ENCODE measurements at places on chromosomes 4 and X.
A peak's percentile ranks its signal among the peaks of the same experiment; 100 is the strongest.

- DNase-seq = no peak
Measured at GRCh38 chrX:12013211-12013618, 125.1 kb upstream of the FRMPD4 start.

GRCh38 chr4:140048419-140048995 lies 105.5 kb downstream of the MAML3 start:
- no peak for DNase-seq

DNA sequence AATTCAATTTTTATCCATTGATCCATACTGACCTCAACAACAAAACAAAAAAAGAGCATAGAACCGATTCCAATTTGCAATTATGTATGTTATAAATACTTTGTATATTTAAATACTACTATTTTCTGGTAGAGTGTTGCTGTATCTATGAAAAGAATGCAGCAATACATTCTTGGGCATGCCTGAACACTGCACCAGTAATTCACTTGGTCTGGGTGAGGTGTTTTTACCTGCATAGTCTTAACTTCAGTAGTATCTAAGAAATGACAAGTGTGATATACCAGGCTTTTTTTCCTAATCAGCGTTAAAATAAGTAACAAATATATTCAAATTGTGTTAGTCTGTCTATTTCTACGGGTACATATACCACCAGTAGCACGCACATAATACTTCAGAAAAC lies 120.2 kb downstream of the KLHL13 start:
- DNase-seq = no peak

- DNase-seq = no peak
Measured at GRCh38 chrX:50430917-50431575, 39.6 kb downstream of the DGKK start.

- no peak for DNase-seq
Measured at GRCh38 chr4:152938237-152938947, 2.3 kb downstream of the FHDC1 start.

DNA sequence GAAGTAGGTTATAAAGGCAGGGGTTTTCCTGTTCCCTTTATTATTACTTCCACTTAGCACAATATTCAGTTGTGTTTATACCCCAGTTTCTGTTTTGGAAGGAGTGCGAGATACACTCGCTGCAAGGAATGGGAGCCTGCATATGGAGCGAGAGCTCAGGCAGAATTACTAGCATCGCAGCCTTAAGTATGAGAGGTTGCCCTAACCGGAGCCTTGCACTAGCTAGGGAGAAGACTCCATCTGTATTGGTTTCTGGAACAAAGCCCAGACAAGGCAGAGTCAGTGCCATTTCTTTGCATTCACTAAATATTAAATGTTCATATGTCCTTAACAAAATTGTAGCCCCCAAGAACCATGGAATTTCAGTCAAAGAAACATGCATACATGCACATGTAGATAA lies 6.2 kb upstream of the DCTD start:
- DNase-seq = no peak

GRCh38 chr4:1726146-1726934 lies 5.0 kb downstream of the TACC3 start:
- peak; percentile 93 for DNase-seq

GRCh38 chrX:68536429-68536828 lies 37.6 kb downstream of the YIPF6 start:
- no peak for DNase-seq

DNA sequence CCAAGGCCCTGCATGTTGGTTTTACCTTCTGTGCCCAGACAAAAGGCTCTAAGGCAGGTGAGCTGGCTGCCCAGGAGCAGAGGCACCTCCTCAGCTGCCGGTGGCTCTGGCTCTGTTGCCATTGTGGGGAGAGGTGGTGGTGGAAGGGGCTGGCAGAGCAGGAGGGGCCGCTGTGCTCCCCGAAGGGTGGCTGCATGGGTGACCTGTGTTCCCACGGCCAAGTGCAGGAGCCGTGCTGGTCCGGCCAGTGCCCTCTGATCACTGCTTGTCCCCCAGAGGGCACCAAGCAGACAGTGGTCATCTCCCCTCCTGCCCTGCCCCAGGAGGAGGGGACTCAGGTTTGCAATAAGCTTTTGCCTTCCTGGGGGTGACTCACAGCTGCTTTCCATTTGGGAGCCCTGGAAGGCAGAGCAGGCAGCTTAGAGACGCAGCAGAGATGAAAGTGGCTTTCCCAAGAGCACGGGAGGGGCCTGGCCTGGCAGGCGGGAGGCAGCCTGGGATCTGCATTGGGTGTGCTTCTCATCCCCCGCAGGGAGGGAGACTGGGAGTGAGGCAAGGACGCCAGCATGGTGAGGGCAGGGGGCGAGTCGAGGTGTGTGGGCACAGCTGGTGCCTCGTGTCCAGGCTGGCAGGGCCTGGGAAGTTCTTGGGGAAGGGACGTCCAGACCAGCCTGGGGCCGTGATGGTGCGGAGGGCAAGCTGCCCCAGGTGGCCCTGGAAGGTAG lies 28.7 kb downstream of the DOK7 start:
- DNase-seq = no peak

DNA sequence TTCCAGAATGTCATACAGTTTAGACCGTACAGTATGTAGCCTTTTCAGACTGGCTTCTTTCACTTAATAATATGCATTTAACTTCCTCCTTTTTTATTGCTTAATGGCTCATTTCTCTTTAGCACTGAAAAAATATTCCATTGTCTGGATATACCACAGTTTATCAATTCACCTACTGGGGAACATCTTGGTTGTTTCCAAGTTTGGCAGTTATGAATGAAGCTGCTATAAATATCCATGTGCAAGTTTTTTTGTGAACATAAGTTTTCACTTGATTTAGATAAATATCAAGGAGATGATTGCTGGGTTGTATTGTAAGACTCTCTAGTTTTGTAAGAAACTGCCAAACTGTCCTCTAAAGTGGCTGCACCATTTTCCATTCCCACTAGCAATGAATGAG lies 375.5 kb downstream of the PCDH18 start:
- no peak for DNase-seq

- no peak for DNase-seq
Measured at GRCh38 chr4:120809518-120809917, 113.0 kb downstream of the PRDM5 start.

DNA sequence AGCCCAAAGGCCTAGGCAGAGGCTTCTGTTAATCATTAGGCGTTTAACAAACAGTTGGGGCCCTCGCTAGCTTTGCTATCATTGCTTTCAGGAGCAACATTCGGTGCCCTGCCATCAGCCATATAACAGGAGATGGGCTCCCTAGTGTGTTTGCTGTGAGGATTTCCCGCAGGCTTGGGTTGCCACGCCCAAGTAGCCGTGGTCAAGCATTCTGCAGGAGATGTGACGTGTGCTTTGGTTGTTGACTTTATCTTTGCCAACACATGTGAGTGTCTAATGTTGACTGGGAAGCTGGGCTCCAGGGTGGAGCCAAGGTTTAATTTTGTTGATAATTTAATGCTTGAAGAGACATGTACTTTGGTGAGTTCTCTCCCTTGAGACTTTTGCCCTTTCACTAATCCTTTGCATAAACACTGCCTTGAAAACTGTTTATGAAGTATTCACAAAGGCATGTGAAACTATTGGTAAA lies 184.6 kb upstream of the KIT start:
- no peak for DNase-seq

DNA sequence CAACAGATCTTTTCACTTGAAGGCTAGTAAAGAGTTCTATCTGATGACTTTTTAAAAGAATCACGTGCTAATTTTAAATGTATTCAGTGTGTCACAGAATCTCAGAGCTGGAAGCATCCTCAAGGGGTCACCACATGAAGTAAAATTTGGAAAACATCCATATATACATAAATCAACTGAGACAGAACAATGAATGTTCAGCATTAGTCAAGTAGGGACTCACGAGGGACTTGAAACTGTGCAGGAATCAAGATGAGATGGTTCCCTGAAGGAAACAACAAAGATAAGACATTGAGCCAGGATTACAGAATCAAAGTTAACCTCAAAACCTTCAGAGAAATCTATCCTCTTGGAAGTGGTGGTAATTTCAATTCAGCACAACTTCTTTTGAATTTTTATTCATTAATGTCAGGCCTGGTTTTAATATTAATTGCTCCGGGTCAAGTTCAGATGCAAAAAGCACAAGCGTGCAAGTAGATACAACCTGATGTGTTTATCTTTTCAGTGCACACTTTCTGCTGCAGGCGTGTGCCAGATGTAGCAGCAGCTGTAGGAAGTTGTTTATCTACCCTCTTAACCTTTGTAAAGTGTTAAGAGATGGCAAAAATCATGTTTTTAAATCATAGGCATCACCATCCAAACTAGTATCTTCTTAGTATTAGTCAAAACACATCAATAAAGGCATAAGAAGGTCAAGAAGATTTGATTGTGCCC lies 87.7 kb upstream of the SRD5A3 start:
- DNase-seq = no peak

- no peak for DNase-seq
Measured at GRCh38 chrX:10102046-10102704, 54.6 kb upstream of the CLCN4 start.

GRCh38 chr4:11537846-11538245 lies 109.2 kb upstream of the HS3ST1 start:
- no peak for DNase-seq

- DNase-seq = no peak
Measured at GRCh38 chrX:18291006-18291545, 63.4 kb downstream of the SCML2 start.

DNA sequence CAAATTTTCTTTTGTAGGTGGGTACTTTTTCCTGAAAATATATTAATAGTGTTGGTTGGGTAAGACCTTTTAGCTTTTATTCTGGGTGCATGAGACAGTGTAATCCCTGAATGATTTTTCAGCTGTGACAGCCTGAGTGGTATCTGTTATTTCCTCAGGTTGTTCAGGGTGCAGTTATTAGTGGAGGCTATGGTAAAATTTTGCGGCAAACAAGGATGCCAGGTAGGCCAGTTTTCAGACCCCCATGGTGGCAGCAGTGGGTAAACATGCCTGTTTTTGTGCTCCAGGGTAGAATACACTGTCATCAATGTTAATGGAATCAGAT lies 47.9 kb upstream of the GRID2 start:
- no peak for DNase-seq

GRCh38 chr4:48954314-48954713 lies 31.8 kb upstream of the CWH43 start:
- DNase-seq = no peak

DNA sequence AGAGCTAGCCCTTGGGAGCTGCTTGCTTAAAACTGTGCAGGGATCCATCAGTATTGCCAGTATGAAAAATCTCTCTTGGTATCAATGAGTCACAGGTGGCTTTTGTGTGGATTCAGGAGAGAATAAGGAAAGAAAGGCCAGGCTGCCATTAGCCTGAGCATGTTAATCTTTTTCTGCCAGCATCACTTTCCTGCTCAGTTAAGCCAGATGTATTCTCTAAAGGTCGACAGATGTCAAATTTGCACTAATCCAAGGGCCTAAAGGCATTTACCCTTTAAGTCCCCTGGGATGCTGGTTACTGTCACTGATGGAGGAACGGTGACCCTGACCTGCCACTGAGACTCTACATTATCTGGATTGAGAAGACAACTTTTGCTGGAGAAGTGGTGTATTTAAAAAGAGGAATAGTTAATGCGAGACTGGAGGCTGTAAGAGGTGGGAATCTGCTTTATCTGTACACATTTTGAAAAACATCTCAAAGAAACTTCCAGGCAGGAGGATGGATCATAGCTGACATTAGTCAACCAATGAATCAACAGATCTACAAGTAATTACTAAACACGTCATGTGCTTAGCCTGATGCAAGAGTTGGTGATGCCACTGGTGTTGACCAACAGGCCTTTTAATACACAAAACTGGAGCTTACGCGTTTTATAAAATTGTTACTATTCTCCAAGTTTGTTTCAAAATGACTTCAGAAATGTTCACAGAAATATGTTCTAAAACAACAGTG lies 241.4 kb upstream of the ANXA3 start:
- DNase-seq = no peak

DNA sequence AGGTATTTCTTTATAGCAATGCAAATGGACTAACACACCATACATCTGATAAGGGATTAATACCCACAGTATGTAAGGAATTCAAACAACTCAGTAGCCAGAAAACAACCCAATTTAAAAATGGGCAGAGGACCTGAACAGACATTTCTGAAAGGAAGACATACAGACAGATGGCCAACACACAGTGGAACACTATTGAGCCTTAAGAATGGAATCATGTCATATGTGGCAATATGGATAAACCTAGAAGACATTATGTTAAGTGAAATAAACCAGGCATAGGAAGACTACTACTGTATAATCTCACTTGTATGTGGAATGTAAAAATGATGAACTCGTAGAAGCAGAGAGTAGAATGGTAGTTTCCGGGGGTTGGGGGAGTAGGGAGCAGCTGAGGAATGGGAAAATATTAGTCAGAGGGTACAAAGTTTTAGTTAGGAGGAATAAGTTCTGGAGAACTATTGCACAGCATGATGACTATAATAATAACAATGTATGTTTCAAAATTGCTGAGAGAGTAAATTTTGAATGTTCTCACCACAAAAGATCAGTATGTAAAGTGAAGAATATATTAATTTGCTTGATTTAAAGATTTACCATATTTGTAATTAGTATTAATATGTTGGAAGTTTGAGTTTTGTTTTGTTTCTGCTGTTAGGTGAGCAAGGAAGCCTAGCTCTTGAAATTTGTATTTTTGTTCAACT lies 25.2 kb downstream of the WDR44 start:
- no peak for DNase-seq

DNA sequence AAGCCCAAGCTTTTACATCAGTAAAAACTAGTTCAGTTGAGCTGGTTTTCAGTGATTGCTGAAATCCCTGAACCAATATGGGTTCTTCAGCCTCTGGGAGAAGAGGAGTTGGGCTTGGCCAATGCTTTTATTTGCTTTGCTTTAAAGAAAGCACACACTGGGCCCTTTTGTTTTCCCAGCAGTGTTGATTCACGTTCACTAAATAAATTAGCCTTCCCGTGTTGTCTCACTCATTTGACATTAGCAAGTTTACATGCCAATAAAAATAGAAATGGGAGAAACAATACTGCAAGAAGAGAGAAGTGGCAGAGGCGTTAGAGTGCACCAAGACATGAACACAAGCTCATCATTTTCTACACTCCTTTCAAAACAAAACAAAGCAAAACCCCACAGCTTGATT lies 136.2 kb downstream of the SHROOM3 start:
- no peak for DNase-seq

- no peak for DNase-seq
Measured at GRCh38 chr4:31351695-31352094, 631.5 kb downstream of the PCDH7 start.

DNA sequence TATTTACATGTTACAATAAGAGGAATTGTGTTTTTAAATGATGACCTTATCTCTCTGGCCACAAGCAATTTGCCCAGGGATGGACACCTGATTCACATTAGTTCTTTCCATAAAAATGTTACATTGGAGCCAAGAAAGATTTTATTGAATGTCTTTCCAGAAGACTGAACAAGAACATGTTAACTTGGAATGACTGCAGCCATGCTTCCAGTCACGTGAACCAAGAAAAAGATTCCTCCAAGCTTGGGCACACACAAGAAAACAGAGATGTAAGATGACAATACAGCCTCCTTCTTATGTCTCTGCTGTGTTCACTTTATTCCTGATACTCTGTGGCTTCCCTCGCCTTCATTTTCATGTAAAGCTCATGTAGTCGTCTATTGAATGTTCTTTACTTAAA lies 737.6 kb downstream of the TRIML1 start:
- DNase-seq = no peak
